ENCODE measurements at places on chromosomes 1 and 21.
A peak's percentile ranks its signal among the peaks of the same experiment; 100 is the strongest.

DNA sequence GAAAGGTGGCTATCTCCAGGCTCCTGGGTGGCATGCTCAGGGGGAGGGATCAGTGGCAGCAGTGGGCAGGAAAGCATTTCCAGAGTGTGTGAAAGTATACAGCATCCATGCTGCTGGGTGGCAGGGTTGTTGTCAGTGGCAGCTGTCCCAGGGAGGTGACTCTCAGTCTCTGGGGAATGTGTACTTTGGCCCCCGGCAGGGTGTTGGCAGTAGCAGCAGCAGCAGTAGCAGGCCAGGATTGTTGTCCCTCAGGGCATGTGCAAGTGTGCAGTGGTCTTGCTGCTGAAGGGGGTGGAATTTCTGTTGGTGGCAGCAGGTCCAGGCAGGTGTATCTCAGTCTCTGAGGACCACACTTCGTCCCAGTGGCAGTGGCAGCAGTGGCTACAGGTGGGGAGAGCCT is 71.7 kb upstream of the GUCA2B start:
- DNase-seq, result no peak

DNA sequence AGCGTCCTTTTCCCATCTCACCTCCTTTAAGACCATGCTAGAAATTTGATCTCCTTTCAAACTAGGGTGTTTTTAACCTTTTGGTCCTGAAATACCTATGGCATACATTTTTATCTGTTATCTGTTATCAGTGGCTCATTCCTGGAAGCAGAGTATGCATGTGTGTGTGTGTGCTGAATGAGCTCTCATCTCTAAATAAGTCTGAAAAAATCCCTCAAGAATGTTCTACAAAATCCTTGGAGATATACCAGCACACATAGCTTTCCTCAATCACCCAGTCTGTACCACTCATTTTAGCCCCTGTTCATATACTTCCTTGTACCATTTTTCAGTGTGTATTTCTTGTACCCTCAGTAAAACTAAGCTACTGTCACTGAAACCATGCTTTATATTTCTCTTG is 6.0 kb upstream of the DARS2 start:
- DNase-seq, result no peak

DNA sequence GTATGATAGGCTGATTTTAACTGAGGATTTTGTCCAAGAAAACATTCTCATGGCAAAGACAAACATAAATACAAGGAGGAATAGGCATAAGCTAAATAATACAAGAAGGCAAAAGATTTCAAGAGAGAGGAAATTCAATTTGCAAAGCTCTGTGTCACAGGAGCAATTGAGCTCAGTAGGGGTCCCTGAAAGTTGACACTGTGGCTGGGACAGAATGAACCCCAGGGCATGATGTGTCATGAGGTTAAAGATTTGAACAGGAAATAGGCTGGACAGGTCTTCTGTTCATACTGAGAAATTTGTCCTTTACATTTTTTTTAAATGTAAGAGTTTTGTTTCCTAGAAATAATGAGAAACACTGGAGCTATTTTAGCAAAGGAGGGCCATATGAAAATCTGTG is 555.4 kb upstream of the NEGR1 start:
- DNase-seq, result no peak

DNA sequence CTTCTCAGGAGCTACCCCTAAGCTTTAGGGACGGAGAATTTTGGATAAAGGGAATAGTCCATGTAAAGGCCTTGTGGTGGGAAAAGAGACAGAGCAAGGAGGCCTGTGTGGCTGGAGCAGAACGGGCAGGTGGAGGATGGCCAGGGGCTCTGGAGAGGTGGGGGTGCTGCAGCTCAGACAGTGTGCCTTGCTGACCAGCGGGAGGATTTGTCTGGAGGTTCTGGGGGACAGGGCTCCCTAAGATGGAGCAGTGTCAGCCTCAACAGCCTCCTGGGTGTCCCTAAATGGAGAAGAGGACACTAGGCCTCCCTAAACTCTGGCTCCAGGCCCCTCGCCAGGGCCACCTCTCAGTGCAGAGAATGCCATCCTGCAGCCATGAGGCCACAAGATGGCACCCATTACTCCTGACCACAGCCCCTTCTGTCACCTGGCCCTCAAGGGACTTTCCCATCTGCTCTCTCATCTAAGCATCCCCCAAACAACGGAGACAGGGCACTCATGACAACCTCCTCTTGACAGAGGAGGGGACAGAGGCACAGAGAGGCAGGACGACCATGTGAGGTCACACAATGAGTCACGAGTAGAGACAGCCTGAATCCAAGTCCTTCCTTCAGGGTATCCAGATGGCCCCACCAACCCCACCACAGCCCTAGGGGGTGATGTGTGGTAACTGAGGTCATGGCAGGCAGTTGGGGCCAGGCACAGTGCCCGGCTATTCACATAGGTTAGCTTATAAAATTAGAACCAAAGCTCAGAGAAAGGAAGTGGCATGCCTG is 94.7 kb downstream of the DMRTB1 start:
- peak; percentile 14 for DNase-seq

GRCh38 chr21:22468893-22469292 is 1470.7 kb downstream of the NCAM2 start:
- no peak for DNase-seq

DNA sequence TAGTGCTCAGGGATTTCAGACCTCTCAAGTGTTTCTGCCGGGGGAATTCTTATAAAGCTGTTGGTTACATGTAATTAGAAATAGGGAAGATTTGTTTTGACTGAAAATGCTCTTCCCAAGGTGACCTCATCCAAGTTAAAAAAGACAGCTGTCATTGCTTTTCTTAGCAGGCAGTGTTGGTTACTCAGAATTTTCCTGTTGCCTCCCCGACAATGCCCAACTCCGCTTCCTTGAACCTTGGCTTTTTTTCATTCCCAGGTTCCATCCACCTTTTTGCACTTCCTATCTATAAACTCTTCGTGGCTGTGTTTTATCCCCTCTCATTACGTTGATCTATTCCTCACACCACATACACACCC is 825 bp upstream of the DPH5 start:
- no peak for DNase-seq

DNA sequence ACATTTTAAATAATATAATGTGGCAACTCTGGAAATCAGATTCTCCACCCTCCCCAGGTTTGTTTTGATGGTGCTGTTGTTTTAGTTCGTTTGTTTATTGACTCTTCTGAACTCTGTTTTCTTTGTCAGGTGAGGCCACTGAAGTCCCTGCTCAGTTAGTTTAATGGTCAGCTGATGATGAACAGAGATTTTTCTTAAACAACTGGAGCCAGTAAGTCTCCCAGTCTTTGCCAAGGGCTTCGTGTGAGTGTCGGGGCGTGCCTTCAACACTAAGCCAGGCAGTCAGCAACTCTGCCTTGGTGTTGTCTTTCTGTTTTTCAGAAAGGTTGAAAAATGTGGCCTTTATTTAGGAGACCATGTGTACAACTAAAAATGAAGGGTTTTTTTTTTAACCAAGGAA is 58.9 kb downstream of the TEX35 start:
- DNase-seq, result no peak

- no peak for DNase-seq
Measured at GRCh38 chr1:200228486-200228885, 181.3 kb downstream of the ZNF281 start.

DNA sequence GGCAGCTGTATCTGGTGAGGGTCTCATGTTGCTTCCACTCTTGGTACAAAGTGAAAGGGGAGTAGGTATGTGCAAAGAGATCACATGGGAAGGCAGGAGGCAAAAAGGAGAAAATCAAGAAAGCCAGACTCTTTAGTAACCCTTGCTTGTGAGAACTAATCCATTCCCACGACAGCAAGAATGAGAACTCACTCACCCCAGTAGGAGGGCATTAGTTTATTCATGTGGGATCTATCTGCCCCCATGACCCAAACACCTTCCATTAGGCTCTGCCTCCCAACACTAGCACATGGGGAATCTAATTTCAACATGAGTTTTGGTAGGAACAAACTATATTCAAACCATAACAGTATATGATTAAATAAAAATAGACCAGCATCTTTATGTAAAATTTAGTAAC is 57.6 kb downstream of the ZNHIT6 start:
- no peak for DNase-seq

DNA sequence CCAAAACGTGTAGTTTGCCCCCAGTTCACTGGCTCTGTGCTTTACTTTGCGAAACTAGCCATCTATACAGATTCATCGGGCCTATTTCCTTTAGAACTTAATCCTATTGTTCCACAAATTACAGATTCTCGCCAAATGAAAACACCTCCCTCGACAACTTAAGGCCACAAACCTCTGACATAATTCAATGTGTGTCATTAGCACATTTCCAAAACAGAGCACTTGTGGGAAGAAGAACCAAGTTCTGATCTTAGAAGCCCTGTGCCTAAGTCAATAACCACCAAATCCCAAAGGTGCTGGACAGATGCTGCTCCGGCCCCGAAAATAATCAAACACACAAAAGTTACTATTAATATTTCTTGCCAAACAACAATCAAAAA is 93.9 kb downstream of the SLC45A1 start:
- no peak for DNase-seq

DNA sequence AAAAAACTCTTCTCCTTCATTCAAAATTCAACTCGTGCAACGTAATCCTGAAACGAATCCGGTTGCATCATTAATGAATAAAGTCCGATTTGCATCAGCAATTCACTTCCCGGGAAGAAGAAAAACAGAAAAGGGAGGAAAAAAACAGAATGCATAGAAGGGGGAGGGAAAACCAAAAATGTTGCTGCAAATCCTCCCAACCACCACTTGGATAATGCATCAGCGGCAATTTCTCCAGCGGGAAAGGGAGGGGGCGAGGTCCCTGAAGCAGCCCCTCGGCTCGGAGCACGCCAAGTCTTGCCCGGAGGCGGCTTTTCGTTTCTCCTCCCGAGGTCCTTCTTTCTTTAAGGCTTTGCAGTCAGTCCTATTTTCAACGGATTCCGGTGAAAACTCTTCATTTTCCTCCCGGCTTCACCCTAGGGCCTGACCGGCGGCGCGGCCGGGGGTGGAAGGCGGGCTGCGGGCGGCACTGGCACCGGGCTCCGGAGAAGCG is 723 bp downstream of the CDC42BPA start:
- DNase-seq, result no peak

DNA sequence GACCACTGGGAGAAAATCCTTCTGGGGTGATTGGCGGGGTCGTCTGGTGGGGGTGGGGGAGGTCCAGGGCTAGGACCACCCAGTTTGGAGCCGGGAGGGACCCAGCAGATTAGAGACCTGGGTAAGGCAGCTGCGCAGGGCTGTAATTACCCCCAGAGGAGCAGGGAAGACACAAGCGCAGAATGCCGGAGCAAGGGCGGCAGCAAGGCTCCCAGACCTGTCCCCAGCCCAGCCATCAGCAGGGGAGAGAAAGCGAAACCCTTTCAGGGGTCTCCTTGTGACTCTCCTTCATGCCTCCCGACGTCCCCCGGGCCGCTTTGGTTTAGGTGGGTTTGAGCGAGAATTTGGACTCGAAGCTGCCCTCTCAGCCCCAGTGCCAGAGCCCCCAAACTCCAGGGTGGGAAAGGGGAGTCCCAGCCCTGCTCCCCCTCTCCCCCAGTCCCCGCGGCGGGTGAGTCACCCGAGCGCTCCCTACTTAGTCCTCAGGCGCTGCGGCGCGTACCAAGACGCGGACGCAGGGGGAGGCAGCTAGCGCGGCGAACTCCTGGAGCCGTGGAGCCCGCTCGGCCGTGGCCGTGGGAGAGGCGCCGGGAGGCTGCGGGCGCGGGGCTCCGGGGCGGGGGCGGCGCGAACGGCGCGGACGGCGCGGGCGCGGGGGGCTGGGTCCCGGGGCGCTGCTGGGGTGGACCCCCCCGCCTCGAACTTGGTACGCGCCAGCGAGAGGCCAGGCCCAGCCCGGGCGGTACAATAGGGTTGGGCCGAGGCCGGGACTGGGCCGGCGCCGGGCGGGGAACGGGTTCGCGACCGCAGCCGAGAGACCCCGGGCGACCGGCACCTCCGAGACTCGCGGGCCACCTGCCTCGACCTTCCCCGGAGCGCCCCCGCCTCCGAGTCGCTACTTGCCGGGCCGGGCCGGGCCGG is at the start of gene MAP7D1:
Gene MAP7D1 (plus strand): TSS at position 753 of the 921 bp plus-strand sequence. CDS start 258 bp downstream, outside the sequence.
- peak; percentile 63 for DNase-seq

- DNase-seq, result no peak
Measured at GRCh38 chr1:40381268-40382107, 8.0 kb downstream of the SMAP2 start.

DNA sequence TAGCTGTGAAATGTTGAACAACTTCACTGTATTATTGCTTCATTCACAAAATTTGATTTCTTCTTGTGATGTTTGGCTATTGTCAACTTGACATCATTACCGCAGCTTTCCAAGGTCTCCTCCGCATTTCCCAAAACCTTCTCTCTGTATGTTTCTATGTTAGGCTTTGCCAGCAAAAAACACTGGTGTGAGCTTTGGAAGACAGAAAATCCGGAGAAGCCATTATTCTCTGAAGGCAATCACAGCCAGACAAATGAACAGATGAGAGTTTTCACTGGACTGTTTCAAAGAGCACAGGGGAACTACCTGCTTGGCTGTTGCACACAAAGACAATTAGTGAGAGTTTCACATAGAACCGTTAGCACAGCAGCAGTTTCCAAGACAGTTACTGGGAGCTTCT is 609.6 kb downstream of the BRINP3 start:
- no peak for DNase-seq

All from stimulated activated CD8-positive, alpha-beta memory T cell treated with anti-CD3 and anti-CD28 coated beads, Interleukin-7, amount 100 ng/mL, for 48 hours (primary cell).